Lung microvascular endothelial cell (primary cell): ENCODE measurements at places on chromosomes 7 and 10. TPM values are rescaled to one million over a fixed set of nuclear protein-coding genes. Genes with fewer than 3 reads are reported as not detected.

Gene ODAD2
- total RNA-seq, result 0.44 and 0.60 TPM in 2 replicates

Gene PAPSS2
- 54.0 and 140 TPM in 2 replicates for total RNA-seq

Gene H2BK1
- total RNA-seq, result not detected in 2 replicates

DNA sequence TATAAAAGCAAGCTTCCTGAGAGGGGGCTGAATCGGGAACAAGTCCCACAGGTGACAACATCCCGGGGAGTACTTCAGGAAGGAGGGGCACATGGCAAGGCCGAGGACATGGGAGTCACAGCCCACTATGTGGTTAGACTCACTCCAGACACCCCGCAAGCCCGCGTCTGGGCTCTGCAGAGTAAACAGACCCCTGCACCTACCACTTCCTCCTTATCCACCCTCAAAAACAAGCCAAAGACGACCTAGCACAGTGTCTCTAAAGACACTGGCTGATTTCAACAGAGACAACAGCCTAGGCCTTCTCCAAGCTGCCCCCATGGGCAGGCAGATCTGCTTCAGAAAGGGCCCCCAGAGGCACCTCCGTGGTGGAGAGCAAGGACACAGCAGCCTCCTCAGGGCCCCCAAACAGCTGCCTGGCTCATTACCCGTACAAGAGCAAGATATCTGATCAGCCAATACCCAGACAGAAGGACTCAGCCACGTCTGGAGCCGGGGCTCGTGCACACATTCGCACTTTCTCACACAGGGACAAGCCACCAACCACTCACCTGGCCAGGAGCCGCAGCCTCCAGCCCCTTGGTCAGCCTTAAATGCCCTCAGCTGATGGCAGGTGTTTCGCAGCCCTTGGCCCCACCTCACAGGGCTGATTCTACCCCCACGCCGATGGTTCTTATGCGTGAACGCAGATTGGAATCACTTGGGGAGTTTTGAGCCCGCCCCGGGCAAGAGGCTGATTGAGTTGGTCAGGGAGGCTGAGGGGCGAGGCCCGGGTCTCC lies 10.7 kb upstream of the KPNA7 start:
- no peak for DNase-seq

GRCh38 chr7:651032-651728 lies 75.3 kb upstream of the DNAAF5 start:
- no peak for DNase-seq

DNA sequence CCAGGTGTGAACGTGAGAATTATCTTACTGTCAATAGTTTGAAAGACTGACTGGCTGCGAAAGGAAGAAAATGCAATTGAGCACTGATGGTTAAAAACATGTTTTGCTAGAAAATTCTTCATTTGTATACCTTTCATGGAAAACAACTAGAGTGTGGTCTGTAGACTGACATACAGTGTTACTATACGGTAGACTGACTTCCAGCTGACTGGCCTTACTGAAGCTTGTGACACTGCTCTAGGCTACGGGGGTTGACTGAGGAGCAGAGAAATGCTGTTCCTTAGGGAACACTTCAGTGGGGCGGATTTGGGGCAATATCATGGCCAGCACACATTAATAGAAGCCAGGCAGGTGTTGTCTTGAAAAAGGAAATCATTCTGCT lies 25.9 kb upstream of the DDC start:
- DNase-seq, result no peak

GRCh38 chr7:37084303-37084702 lies 360.0 kb upstream of the AOAH start:
- no peak for DNase-seq

Gene ARF5
- 122 and 146 TPM in 2 replicates for total RNA-seq

Gene UCMA
- not detected in 2 replicates for total RNA-seq

DNA sequence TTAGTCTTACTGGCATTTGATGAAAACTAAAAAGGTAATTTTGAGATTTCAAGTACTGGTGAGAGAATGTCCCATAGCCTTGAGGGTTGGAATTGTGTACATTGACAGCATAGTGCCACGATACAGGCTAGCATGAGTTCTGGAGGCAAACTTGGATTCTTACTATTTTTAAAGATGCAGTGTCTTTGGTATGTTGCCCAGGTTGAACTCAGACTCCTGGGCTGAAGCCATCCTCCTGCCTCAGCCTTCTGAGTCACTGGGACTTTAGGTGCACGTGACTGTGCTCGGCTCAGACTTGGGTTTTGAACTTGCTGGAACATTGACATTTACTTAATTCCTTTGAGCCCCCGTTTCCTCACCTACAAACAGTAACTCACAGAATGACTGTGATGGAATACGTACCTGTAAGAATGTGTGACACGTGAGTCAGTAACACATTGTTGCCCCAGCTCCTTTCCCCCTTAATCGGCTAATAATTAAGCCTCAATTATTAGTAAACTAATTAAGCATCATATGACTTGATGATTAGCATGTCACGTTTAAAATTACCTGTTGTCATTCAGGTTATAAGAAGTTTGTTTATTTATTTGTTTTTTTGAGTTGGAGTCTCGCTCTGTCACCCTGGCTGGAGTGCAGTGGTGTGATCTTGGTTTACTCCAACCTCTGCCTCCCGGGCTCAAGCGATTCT lies 10.6 kb downstream of the DNAJB6 start:
- no peak for DNase-seq

DNA sequence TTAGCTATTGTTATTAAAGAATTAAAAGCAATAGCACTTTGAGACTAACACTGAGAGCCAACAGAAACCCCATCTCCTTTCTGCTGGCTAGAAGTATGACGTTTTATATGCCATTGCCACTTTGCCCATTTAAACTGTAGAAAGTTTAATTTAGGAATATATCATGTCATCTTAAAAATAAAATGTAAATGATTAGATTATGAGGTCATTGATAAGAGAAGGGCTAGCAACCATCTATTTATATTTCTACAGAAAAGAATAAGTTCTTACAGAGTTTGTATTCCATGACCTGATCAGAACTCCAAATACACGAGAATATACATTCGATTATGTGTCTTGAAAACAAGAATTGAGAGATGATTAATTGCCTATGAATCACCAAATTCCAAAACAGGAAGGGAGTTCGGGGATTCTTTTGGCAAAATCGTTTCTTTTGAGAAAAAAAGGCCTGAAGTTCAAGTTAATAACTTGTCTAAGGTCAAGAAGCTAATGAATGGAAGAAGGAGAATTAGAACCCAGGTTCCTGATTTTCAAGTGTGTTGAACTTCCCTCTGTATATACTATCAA lies 227.0 kb downstream of the TRIL start:
- peak; percentile 7 for DNase-seq

DNA sequence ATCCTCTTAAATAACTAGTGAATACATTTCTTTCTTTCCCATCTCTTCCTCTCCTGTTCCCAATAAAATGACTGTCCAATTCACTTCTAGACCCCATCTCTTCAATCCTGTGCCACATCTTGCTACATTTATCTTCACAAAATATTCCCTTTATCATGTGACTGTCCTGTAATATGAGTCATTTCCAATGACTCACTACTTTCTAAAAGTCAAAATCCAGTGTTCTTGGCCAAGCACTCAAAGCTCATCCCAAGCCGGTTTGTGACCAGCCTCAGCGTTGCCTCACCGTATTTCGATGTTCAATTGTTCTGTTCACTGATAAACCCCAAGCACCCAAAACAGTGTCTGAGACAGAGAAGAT lies 104.7 kb downstream of the PARD3 start:
- DNase-seq, result peak; percentile 43

Gene KCNMA1
- total RNA-seq, result 0.87 TPM in 1 of 2 replicates, not detected in the other

Gene PCLO
- 0.87 and 2.6 TPM in 2 replicates for total RNA-seq

Gene RASA4B
- 1.4 and 1.7 TPM in 2 replicates for total RNA-seq
